ENCODE measurements at places on chromosomes 2 and 18.

- no peak for DNase-seq
Observed at GRCh38 chr18:67117804-67118203, 398.7 kb downstream of the DSEL start.

DNA sequence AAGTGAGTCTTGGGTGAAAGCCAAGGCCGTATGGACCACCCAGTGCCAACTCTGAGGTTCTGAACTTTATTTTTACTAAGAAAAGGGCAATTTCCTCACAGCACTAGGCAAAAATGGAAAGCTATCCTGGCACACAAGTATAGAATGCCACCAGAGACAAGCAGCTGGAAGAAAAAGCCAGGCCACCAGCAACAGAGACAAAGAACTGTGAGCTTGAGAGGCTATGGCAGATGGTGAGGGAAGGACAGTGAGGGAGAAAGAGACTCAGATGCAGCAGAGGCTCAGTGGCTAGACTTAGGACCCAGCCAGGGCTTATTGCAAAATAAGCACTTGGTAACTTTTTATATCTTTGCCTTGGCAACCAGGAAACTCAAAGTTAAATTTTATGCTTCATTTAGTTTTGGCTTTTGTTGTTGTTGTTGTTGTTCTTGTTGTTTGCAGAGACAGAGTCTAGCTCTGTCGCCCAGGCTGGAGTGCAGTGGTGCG lies 78.0 kb upstream of the BZW1 start:
- no peak for DNase-seq

GRCh38 chr2:21519821-21520220 lies 396.1 kb downstream of the TDRD15 start:
- DNase-seq = peak; percentile 40

DNA sequence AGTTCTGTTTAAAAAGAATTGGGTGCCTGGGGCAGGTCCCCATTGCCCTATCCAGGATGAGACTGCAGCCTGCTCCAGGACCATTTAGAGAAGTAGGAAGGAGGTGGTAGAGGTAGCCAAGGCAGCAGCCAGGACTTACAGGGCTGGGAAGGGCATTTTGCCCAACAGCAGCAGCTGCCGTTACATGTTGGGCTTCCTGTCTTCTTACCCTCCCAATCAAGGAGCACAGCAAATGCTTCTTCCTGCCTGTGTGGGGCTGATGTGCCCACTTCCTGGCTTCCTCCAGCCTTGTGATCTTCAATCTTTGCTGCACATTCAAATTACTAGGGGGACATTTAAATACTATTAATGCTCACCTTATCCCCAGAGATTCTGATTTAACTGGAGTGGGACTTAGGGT lies 112.0 kb downstream of the QPCT start:
- no peak for DNase-seq

GRCh38 chr2:112796486-112796885 lies 12.2 kb upstream of the IL1A start:
- no peak for DNase-seq

DNA sequence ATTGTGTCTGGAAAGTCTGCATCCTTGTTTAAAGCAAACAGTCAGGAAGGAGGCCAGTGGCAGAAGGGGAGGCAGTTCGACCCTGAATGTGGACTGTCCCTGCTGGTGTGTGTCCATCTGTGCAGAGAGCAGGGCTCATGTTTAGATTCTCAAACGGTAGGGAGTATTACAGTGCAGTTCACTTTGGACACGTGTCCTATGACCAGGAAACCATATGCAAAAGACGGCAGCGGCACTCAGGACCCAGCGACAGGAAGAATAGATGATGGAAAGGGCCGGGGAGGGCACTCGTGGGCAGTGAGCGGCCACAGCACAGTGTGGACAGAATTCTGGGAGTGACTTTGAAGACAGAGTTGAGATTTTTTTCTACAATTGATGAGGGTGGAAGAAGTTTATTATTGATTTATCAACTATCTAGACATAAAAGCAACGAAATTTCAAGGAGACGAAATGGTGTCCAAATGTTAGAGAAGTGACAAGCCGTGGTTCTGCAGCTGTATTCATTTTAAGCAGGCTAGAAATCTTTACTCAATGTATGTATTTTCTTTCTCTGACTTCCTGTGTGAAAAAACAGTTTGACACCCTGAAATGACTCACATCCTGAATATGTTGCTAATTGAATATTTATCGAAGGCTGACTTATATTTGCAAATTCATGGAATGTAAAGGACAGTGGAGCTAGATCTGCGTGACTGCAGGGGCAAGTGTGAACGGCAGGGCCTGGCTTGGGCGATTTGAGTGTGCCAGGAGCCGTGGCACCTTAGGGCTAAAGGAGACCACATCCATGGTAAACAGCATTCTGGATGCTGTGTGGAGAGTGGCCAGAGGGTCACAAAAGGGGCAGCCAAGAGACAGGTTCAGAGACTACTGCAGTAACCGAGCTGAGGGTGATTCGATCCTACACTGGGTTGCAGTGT lies 214.2 kb downstream of the PTGR3 start:
- DNase-seq = no peak

DNA sequence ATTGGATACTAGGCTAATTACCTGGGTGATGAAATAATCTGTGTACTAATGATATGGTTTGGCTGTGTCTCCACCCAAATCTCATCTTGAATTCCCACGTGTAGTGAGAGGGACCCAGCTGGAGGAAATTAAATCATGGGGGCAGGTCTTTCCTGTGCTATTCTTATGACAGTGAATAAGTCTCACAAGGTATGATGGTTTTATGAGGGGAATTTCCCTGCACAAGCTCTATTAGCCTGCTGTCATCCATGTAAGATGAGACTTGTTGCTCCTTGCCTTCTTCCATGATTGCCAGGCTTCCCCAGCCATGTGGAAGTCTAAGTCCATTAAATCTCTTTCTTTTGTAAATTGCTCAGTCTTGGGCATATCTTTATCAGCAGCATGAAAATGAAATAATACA lies 394.1 kb upstream of the SYT4 start:
- no peak for DNase-seq

DNA sequence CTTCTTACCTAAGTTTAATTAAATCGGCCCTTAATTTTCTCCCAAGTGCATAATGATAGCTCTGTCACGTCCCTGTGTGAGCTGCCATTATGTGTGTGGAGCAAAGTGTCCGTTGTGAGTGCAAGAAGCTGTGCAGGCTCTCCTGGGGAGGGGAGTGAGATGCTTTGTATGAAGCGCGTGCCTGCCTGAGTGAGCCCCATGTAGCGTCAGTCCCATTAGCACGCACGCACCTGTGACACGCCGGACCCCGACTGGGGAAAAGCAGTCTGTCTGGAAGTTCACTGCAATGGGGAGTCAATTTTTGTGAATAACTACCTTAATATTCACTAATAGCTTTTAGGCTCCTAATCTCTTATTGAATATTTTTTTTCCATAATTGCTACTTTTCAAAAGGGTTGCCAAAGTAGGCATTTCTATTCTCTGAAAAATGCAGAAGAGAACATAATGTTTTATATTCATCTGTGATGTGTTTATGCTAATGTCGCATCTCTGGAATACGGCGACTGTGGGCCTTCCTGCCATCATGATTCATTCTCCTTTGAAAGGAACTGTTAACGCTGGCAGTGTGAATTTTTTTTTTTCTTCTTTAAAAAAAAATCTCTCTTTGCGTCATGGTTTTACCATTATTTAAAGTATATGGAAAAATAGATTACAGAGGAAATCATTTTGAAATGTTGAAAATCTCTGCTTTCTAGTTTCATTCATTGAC lies 157.7 kb downstream of the COL4A4 start:
- no peak for DNase-seq

- no peak for DNase-seq
Observed at GRCh38 chr2:198950803-198951202, 506.9 kb downstream of the SATB2 start.

DNA sequence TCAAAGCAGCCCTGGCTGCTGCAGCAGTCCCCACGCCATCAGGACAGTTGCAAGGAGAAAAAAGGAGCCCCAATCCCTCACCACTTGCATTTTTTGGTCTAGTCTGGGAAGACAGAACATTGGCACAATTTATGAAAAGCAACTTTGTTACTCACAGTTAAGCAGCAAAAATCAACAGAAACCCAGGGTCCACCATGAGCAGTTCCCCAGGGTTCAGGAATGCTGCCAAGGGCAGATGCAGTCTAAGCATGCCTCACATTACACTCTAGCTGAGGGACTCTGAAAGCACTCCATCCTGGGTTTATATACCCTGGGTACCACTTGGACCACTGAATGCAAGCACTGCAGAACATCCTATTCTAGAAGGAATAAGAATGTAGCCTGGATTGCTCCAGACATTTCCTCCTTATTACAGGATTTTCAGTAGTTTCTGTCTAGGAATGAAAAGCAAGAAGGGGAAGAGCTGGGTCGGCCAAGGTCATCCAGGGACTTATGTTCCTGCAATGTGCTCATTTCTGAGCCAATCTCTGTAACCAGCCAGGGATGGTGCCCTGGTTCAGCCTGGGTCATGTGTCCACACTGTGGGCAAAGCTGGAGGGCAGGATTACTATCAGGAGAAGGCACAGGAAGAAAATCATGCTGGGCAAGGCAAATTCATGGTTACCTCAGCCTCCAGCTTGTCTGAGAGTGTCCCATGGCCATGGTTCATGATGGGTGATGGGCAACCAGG lies 19.5 kb upstream of the TMEM163 start:
- DNase-seq = no peak

DNA sequence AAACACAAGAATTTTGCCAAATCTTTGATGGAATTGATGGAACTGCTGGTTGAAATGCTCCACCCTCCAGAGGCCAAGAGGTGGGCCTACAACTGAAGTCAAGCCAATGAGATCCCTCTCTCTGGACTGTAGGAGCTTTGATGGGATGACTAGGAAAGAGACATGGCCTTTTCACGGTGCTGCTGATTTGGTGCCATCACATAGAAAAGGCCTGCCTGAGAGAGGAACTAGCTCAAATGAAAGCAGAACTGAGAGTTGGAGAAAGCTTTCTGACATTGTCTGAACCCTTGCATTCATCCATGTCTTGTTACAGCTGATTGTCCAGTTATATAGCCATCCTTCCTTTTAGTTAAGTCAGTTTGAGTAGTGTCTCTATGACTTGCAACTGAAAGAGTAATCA lies 283.8 kb upstream of the LYPD1 start:
- DNase-seq = no peak

DNA sequence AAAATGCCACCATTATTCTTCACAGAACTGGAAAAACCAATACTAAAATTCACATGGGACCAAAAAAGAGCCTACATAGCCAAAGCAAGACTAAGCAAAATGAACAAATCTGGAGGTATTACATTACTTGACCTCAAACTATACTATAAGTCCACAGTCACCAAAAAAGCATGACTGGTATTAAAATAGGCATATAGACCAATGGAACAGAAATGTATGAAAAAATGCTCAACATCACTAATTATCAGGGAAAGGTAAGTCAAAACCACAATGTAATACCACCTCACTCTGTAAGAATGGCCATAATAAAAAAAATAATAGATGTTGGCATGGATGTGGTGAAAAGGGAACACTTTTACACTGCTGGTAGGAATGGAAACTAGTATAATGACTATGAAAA lies 158.6 kb downstream of the CDH2 start:
- DNase-seq = no peak

- no peak for DNase-seq
Observed at GRCh38 chr18:74438091-74438490, 19.0 kb downstream of the DIPK1C start.

DNA sequence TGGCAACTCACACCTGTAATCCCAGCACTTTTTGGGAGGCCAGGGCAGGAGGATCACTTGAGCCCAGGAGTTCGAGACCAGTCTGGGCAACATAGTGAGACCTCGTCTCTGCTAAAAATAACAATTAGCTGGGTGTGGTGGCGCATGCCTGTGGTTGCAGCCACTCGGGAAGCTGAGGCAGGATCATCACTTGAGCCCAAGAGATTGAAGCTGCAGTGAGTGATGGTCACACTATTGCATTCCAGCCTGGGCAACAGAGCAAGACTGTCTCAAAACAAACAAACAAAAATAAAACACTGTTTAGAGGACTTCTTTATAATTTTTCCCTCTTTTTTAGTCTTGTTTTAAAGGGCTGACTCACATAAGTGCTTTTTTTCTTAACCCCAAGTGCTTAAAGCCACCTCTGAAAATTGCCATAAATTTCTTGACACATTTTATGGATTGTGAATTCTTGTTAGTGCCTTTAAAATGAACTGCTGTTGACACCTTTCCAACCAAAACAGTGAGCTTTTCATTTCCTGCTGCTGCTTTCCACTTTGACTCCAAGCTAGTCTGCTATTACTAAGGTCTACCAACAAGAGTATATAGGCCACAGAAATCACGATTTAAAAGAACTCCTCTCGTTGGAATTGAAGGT lies 41.7 kb downstream of the CYP20A1 start:
- no peak for DNase-seq

All from thyroid gland (tissue), 4 donors.